ENCODE measurements at places on chromosomes 2 and 18.

DNA sequence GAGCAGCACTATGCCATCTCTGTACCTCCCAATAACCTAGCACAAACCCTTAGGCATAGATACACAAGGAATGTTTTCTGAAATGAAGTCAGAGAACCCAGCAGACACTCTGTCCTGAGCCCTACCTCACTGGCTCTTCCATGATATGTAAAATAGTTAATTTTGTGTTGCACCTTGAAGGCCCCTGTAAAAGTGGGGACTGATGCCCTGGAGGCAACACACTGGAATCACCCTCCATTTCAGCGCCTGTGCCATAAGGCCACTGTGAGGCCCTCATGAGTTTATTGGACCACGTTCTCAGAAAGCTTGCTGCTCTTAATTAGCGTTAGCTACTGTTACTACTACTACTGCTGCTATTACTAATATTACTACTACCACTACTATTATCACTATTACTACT, 670.1 kb upstream of the SOX11 start:
- DNase-seq = no peak

- DNase-seq = no peak
These were observed 126.6 kb downstream of the EN1 start for GRCh38 chr2:118720866-118721265.

GRCh38 chr2:145060876-145061275, 541.0 kb upstream of the ZEB2 start:
- DNase-seq = no peak

- DNase-seq = no peak
These were observed 32.7 kb downstream of the ABI2 start for GRCh38 chr2:203360833-203361430.

GRCh38 chr2:169066897-169067296, 2.5 kb upstream of the DHRS9 start:
- DNase-seq = no peak

GRCh38 chr2:16096962-16097361, 156.6 kb downstream of the MYCN start:
- DNase-seq = no peak

GRCh38 chr18:25074925-25075324, 277.0 kb downstream of the ZNF521 start:
- no peak for DNase-seq

DNA sequence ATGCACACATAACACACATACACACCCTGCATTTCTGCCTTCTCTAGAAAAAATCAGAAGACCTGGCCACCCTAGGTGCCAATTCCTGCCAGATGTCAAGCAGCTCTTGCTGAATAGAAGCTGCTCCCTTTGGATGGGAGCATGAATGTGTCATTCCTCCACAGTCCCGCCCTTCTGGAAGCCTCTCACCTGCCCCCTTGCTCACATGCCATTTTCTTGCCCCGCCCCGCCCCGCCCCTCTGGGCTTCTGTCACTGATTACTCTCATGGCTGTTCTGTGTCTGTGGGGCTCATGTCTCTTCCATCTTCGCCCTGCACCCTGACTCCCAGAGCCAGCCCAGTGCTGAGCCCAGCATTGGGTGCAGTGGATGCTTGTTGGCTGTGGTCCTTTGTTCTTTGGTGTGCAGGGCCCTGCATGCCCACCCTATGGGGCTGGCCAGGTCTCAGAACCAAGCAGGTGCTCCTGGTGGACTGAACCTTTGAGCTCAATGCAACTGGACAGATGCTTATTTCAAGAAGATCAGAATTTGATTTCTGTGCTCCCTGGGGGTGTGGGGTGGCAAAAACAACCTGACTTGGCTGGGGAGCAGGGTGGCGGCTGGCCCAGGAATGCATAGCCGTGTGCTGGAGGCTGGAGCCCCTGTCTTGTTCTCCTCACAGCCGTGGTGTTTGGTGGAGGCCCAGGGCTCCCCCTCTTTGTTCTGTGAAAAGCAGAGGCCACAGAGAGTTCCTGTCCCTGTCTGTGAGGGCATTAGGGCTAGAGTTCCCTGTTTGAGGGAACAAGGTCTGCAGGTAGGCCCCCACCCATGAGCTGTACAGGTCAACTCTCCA, 140.6 kb upstream of the GLI2 start:
- no peak for DNase-seq

- DNase-seq = no peak
These were observed 181.0 kb downstream of the SLC39A10 start for GRCh38 chr2:195838002-195838401.

DNA sequence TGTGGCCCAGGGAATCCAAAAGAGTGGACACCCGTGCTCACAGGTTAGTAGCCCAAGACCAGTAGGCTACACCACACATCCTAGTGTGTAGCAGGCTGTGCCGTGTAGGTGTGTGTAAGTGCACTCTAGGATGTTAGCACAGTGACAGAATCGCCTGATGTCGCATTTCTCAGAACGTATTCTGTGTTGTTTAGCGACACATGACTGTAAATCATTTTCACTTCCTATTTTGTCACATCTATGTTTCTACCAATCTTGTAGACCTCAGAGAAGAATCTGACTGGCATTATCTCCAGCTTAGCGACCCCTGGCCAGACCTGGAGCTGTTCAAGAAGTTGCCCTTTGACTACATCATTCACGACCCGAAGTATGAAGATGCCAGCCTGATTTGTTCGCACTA, 45.1 kb downstream of the NTSR2 start:
- DNase-seq = no peak

DNA sequence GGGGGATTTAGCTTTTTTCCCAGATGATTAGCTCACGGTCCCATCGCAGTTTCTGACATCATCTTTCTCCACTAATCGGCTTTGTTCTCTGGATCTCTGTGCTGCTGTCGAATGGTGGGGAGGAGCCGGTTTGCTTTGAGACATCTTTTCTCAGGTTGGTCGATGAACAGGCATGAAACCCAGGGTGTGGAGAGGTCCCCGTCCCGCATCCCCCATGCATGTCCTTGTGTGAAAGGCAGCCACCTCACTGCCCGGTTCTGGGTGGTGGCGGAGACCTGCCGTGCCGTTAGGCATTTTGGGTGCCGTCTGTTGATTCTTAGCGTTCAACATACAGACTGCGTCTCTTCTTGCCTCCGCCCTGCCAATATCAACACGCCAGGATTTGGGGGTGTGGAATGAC, 57.8 kb downstream of the CTDP1 start:
- no peak for DNase-seq

DNA sequence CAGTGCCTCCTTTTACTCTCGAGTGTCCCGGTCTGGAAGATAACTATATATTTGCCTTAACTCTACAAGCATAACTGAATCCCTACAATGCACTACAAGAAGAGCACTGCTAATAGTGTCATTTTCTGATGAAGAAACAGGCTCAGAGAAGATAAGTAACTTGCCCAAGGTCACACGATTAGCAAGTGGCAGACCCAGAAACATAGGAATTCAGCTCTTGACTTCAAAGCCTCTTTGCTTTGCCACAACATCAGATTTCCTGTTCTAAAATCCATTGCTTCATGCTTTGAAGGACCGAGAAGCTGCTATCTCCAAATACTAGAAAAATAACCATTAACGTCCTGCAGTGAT, 65.6 kb downstream of the HS1BP3 start:
- DNase-seq = no peak

- DNase-seq = no peak
These were observed 27.1 kb downstream of the SRBD1 start for GRCh38 chr2:45583977-45584376.

DNA sequence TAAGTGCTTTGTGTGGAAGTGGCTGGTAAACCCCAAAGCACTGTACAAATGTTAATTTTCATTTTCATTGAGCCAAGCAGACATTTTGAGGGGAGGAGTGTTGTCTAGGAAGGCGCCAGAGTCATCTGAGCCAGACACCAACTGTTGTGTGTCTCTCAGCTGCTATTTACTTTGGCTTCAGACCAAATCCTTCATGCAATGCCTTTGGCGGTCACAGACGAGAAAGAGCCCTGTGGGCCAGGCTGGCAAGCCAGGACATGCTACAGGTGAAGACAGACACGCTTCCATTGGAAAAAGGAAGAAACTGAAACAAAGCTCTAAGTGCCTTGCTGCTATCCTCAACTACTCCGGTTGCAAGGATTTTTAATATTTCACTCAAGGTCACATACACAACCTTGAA, 115.4 kb upstream of the CDC42EP3 start:
- peak; percentile 98 for DNase-seq

DNA sequence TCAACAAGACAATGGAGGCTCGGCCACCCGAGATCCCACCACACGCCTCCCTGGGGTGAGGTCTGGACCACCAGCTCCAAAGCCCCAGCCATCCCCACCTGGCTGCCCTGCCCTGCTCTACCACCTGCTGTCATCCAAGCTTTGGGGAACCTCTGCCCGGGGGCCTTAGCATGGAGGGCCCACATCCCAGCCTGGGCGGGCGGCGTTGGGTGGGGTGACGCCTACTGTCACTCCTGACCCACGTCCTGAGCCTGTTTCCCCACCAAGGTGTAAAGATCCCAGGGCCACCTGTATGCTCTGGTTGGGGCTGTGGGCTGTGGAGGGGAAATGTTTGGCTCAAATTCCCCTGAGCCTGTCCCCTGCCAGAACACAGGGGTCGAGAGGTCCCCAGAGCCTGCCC, 437.6 kb downstream of the EIPR1 start:
- DNase-seq = no peak

- no peak for DNase-seq
These were observed 15.1 kb upstream of the DYNC2LI1 start for GRCh38 chr2:43758739-43759138.

GRCh38 chr2:15142069-15142689, 419.0 kb downstream of the NBAS start:
- no peak for DNase-seq

- no peak for DNase-seq
These were observed 67.3 kb downstream of the APOB start for GRCh38 chr2:20976527-20976926.
